Osteocyte (in vitro differentiated cells): ENCODE measurements at places on chromosomes 3 and 15. TPM values are rescaled to one million over a fixed set of nuclear protein-coding genes. Genes with fewer than 3 reads are reported as not detected.
A peak's percentile ranks its signal among the peaks of the same experiment; 100 is the strongest.

MKRN3 gene
- not detected in 2 replicates for total RNA-seq

GRCh38 chr15:78065284-78065872 is 12.1 kb downstream of the TBC1D2B start:
- DNase-seq: peak; percentile 87

DNA sequence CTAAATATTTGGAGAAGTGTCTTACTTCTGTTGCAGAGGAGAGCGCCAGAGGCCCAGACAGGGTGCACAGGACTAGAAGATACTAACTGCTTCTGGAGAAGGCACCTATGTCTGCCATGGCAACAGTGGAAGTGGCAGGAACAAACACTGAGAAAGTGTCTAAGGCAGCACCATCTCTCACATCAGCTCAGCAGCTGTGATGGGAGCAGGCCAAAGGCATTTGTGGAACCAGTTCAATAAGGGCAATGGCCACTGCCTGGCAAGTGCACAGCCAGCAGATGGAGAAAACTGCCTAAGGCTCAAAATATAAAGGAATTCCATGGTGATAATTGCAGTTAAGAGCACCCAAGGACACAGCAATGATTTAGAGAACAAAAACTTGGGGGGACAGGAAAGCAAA is 563.0 kb upstream of the CCDC54 start:
- no peak for DNase-seq

DNA sequence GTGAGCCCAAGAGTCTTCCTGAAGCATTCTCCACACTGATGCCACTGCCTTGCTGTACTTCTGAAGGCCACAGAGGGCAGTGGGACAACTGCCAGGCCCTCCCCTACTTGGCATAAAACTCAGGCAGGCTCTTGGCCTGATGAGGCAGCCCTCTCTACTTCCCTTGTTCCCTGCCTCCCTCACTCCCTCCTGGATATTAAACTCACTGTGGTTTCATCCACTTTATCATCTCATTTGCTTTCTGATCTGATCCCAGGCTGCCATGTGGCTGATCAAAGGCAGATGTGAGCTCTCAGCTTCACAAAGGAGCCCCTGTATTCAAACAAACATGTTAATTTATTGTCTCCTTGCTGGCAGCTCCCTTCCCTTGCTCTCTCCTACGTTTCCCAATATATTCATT is 533.5 kb downstream of the IGSF11 start:
- no peak for DNase-seq

DNA sequence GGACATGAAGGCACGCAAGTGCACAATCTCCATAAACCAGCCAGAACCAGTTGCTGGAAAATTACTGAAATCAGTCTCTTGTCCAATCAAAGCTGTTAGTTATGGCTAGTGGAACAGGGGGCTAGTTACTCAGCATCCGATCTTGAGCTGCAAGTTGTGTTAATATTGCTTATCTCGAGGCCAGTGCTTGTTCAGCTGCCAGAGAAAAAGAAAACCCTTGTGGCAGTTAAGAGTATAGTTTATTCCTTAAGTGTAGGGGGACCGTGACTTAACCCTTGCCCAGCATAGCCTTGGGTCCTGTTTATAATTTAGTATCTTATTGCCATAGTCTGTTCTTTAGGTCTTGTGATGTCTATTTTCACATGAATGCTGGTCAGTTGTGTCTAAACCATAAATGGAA is 268.5 kb downstream of the CD47 start:
- no peak for DNase-seq
